NCI-H460 (cell line): ENCODE measurements at places on chromosomes 3 and 15.

- no peak for DNase-seq
Observed at GRCh38 chr3:144549166-144549565, 577.5 kb downstream of the DIPK2A start.

- no peak for DNase-seq
Observed at GRCh38 chr3:178100908-178101307, 435.3 kb upstream of the KCNMB2 start.

DNA sequence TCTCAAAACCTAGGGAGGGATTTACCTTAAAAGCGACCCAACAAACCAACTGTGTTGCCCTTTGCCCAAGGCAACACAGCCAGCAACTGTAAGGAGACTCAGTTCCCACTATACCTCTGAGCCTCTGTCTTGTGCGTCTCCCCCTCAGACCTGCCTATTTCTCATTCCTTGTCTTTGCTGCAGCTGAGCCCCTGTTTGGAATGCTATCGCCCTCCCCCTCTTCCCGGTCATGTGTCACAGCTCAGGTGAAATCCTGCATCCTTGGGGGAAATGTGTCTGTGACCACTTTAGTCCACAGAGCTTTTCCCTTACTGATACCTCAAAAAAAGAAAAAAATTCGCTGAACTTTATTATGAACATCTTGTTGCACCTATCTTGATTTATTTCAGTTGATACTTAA lies 52.0 kb upstream of the LRIG1 start:
- DNase-seq: no peak

- no peak for DNase-seq
Observed at GRCh38 chr15:100332721-100333120, 9.1 kb downstream of the ADAMTS17 start.

DNA sequence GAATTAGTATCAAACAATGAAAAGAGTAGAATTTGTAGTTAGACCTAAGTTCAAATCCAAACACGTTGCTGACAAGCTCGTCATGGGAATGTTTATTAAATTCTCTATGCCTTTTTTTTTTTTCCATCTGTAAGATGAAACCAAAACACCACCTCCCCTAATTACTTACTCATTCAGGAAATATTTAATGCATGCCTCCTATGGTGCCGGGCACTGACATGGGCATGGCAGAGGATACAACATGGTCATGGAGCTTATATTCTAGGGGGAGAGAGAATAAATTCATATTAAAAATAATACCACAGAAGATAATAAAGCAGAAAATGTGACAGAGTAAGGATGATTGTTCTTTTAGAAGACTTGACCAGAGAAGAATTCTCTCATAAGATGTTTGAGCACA lies 215.8 kb downstream of the RYR3 start:
- no peak for DNase-seq

GRCh38 chr3:136819731-136820679 lies 1.1 kb downstream of the SLC35G2 start:
- DNase-seq: no peak

DNA sequence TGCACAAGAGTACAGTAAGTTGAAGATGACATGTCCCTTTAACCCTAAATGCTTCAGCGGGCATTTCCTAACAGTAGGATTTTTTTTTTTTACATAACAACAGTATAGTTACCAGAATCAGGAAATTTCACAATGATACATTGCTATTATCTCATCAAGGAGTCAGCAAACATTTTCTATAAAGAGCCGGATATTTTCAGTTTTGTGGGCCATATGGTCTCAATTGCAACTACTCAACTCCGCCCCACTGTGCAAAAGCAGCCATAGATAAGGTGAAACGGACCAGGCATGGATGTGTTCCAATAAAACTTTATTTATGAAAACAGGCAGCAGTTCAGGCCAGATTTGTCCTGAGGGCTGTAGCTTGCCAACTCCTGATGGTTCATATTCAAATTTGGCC lies 130.6 kb downstream of the SMAD6 start:
- no peak for DNase-seq

DNA sequence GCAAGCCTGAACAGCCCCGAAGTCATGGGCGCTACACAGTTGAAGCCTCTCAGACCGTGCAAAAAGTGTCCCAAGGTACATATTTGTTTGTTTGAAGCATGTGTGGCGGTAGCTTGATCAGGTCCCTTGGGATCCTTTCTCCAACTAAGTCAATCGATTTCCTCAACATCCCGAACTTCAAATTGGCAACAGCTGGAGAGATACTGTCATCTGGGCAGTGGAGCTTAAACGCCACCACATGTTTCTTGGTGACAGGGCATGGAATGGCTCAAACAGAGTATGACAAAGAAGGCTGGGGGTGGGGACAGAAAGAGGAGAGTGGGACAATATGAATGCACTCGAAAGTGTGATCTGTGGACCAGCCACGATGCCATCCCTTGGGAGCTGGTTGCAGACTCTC lies 84.9 kb upstream of the PSMD6 start:
- no peak for DNase-seq

- no peak for DNase-seq
Observed at GRCh38 chr3:42057561-42058211, 33.5 kb upstream of the TRAK1 start.

GRCh38 chr3:64549869-64550268 lies 137.9 kb downstream of the ADAMTS9 start:
- DNase-seq: no peak

DNA sequence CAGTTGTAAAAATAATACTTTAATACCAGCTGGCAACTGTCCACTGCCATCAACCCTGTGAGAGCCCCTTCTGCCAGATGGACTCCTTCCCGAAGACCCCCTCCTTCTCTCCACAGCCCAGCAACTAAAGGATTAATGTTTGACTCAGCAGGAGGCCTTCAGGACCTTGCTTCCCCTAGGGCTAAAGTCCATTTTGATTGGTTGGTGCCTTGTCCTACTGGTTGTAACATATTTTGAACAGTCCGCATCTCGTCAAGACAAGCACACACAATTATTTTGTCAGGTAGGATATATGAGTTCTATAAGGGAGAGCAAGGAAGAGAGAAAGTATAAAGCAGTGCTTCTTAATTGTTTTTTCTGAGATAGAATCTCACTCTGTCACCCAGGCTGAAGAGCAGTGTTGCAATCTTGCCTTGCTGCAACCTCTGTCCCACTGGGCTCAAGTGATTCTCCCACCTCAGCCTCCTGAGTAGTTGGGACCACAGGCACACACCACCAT lies 18.6 kb downstream of the ACOX2 start:
- no peak for DNase-seq

DNA sequence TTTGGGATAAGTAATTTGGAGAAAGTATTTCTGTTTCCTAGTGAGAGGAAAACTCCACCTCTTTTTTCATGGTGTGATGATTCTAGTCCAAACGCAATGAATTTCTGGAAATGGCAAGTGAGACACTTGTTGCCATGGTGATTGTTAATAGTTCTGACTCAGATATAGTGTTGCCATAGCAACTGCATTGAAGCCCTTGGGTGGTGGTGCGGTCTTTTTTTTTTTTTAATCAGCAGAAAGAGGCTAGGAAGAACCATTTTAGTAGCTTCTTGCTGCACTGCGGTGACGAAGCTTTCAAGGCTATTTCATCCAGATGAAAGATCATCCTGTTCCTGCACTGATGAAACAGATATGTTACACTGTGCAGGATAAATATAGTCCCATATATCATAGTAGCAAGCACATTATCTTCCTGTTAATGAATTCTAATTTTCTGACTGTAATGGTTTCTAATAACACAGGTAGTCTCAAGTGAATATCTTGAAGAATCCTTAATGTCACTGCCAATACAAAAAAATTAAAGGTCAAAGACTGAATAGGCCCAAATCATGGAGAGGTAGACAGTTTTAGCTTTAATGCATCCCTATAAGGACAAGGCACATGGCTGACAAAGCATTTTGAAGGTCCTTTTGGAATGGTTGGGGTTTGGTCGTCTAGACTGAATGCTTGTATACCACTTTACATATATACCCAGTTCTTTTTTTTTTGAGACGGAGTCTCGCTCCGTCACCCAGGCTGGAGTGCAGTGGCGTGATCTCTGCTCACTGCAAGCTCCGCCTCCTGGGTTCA lies 125.1 kb upstream of the ZBTB20 start:
- no peak for DNase-seq

DNA sequence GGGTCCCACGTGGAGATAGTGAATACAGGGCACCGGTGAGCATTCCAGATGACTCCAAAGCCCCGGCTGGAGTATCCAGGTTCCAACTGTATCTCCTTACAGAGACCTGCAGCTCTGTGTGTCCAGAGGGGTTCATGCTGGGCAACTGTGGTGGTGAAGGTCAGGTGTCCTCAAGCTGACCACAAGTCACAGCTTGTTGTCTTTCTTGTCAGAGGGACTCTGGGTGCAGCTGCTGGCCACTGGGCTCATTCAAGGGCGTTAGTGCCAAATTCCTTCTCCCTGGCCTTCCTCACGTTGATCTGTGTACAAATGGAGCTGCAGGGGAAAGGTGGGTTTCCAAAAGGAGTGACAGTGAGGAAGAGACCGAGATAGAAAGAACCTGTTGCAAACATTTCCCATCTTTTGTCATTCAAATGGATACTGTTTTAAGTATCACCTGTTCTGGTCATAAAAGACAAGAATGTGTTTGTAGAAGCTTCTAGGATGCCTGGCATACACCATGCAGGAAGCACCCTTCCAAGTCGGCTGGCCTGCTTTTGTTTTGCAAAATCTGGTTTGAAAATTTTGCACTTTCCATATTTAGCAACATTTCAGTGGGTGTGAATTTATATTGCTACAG lies 52.5 kb downstream of the CEMIP start:
- DNase-seq: no peak

- DNase-seq: no peak
Observed at GRCh38 chr15:80787316-80787715, 8.1 kb downstream of the CEMIP start.

DNA sequence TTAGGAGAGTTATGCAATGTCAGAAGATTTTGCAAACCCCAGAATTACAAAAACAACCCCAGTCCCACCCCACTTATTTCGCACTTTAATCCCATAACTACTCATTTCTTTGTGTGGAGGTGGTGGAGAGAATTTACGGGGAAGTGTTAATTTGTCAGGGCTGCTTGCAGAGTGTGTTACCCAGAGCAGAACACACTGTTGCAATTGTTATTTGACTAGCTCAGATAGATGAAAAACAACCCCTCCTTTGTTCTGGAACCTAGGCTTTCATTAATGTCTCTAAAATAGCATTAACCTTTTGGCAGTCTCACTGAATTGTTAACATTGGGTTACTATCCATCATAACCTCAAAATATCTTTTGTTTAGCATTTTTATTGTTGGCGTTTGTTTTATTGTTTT lies 55.8 kb upstream of the MINAR1 start:
- no peak for DNase-seq

- no peak for DNase-seq
Observed at GRCh38 chr3:4310971-4311370, 7.8 kb downstream of the SETMAR start.

- no peak for DNase-seq
Observed at GRCh38 chr15:93206893-93207292, 117.9 kb upstream of the RGMA start.

GRCh38 chr15:32664796-32665195 lies 23.3 kb downstream of the SCG5 start:
- DNase-seq: no peak

- DNase-seq: no peak
Observed at GRCh38 chr15:68234060-68234459, 4.5 kb upstream of the CLN6 start.

DNA sequence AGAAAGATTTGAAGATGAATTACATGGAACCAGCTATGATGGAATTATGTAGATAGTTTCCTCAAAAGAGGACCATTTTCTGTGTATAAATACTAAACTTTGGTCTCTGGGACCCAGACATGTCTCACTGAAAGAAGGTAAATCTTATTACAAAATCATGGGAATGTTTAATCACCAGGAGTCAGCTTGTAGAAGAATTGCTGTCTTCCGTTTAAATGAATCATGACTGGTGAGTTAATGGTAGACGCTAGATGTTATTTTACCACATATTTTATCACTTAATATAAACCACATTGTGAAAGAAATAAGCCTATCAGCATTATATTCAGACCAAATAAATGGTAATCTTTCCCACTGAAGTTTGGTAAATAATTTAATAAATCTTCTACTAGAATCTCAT lies 322.3 kb upstream of the SUCLG2 start:
- DNase-seq: no peak

GRCh38 chr15:73608941-73609340 lies 24.2 kb downstream of the NPTN start:
- no peak for DNase-seq

- DNase-seq: no peak
Observed at GRCh38 chr3:29152379-29152778, 128.5 kb upstream of the RBMS3 start.

DNA sequence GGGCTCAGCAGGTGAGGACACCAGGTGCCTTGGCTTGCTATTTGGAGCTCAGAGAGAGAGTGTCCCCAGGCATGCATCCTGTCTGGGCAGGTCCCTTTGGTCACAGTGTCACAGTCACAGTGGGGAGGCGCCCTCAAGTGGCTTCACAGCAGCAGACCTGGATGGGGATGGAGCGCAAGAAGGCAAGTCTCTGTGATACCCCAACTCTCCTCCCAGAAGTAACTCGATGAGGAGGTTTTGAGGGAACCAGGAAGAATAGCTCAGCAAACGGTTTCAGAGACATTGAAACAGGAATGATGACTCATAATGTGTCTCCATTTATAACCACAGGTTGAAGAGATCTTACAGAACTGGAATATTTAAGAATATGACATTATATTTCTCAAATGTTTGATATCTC lies 66.5 kb upstream of the SH3GL3 start:
- peak; percentile 32 for DNase-seq

DNA sequence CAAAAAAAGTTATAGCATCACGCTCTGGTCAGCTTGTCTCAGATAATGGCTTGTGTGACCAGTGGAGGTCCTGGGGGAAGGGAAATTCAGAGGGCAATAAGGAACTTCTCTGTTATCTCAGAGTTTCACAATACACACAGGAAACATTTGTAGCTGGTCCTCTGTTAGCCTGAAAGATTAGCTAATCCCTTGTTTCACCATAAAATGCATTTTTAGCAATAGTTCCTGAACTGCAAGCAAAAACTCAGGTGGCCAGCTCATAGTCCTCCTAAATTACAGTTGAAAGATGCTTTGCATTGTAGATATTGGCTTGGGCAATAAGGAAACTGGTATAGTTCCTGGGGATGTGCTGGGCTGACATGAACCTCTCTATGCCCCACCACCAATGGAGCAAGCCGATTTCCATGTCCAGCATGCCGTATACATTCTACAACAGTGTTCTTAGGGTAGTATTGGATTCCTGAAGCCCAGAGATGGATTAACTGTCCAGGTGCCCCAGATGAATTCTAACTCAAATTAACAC lies 141.5 kb upstream of the TBL1XR1 start:
- DNase-seq: no peak
